ENCODE measurements at places on chromosomes 1 and 21. TPM values are rescaled to one million over a fixed set of nuclear protein-coding genes. Genes with fewer than 3 reads are reported as not detected.

Gene CDK18
- 1.5 TPM for total RNA-seq

Gene BCL2L15
- total RNA-seq = not detected

Gene CD1C
- total RNA-seq = not detected

Gene SDC3
- total RNA-seq = 3.0 TPM

Gene GPR3
- total RNA-seq = 0.35 TPM

Gene C2CD4D
- not detected for total RNA-seq

Gene LYPD8
- 1.7 TPM for total RNA-seq

Gene AUNIP
- not detected for total RNA-seq

Gene GBP7
- total RNA-seq = not detected

Gene KRTAP19-1
- total RNA-seq = not detected

Gene NDUFS5
- total RNA-seq = 603 TPM

Gene LIPI
- not detected for total RNA-seq

Gene TDRD10
- total RNA-seq = 0.61 TPM

Gene CFHR3
- total RNA-seq = 1.5 TPM

Gene MEAF6
- total RNA-seq = 72.1 TPM

All from gastrocnemius medialis (tissue), 4 donors.